Neural crest cell (in vitro differentiated cells): ENCODE measurements at places on chromosomes 2 and 18. TPM values are rescaled to one million over a fixed set of nuclear protein-coding genes. Genes with fewer than 3 reads are reported as not detected.

DNA sequence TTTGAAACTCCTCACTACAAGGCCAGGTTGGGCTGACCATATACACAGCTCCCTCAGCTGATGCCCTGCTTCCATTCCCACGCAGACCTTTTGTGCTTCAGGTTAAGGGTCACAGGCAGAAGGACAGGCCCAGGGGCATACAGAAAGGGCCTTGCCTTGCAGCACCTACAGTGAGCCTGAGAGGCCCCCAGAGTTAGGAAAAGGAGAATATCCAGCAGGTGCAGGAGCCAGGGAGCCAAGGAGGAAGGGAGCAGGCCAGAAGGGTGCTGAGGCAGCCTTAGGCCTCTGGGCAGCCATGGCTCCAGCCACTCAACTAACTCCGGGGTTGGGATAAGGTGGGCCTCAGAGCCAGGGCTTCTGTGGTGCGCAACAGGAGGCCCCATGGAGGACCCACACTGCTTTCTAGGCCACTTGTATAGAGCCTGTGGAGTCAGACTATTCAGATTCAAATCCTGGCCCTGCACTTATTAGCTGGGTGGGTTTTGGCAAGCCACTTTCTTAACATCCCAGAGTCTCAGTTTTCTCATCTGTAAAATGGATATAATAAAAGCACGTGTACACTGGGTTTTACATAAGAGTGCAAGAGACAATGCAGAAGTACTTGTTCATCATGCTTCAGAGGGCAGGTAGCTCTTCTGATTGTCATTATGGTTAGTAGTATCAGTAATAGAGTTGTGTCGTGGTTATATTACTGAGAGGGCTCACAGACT lies 214.6 kb upstream of the HAAO start:
- H3K36me3 ChIP-seq, result no peaks in the 10 kb centered on the region
- no peaks in the 10 kb centered on the region for H3K27me3 ChIP-seq
- peak overlapping the region; percentile 10 for H3K27ac ChIP-seq
- DNase-seq, result no peak
- peaks cover 29% of the 10 kb centered on the region for H3K4me1 ChIP-seq

GRCh38 chr2:168216351-168217005 lies 30.9 kb downstream of the STK39 start:
- H3K27me3 ChIP-seq, result no peaks in the 10 kb centered on the region
- peaks cover 29% of the 10 kb centered on the region for H3K4me1 ChIP-seq
- no peak overlapping the region for H3K4me3 ChIP-seq
- H3K36me3 ChIP-seq, result peaks cover 4% of the 10 kb centered on the region

DNA sequence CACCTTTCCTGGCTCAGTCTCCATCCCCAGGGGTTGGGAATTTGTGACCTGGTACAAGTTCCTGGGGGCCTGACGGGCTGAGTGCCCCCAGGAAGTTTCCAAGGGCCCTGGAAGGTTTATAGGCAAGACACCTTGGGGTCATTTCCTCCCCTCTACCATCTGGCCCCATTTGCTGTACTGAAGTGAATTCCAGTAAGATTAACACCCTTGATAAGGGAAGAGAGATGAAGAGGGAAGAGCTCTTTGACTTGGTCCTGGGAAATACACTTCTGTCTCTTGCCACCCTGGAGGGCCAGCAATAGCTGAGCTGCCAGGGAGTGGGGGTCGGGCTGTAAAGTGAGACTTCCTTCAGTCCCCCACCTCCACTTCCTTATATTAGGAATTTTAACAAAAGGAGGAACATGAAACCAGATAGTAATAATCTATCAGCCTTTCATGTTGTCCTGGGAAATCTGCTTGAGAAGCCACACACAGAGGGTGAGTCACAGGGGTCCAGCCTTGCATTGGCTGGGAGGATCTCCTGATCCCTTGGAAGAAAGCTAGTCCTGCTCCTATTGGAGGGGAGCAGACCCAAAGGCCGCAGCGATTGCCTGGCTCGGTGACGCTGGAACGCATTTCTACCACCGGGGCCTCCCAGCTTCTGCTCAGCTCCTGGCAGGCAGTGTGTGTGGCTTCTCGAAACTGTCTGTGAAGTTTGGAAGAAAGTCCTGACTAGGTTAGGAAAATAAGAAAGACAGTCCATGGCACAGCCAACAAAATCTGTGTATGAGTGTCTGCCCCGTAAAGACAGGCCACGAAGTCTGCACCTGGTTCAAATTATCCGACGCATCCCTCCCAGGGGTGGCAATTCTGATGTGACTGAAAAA lies 87.3 kb downstream of the ACAA2 start:
- no peaks in the 10 kb centered on the region for H3K36me3 ChIP-seq
- peak overlapping the region; percentile 99 for H3K27ac ChIP-seq
- H3K4me1 ChIP-seq, result peaks cover 36% of the 10 kb centered on the region
- peak; percentile 41 for DNase-seq
- no peaks in the 10 kb centered on the region for H3K27me3 ChIP-seq

GRCh38 chr2:10566018-10566417 lies 117.9 kb upstream of the ODC1 start:
- no peak for DNase-seq
- peaks cover 18% of the 10 kb centered on the region for H3K4me1 ChIP-seq
- peak overlapping the region; percentile 65 for H3K27ac ChIP-seq
- H3K4me3 ChIP-seq, result no peak overlapping the region
- no peaks in the 10 kb centered on the region for H3K27me3 ChIP-seq

DNA sequence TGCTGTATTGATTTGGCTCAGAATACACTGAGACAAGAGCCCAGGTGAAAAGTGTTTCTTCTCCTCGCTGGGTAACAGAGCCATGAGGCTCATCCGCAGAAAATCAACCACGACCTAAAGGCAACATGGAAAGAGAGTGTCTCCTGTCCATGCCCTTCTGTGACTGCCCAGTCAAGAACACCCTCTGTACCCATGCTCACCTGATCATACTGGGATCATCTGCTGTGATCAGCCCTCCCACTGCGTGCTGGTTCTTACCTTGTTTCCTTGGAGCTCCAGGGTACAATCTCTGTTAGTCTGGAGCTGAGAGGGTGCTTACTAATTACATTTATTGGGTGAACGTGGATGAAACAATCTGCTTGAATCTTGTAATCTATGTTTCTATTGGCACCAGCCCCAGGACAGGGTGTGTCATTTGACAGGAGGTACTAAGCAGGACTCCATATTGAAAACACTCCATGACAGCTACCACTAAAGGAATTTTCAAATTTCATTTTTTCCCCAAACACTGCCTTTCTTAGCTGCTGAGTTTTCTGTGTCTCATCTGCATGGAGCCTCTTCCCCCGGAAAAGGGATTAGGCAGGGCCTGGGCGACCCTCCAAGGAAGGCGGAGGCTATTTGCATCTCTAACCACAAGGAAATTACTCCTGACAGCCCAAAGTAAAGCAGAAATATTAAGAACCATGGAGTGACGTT lies 39.7 kb upstream of the GRP start:
- H3K27me3 ChIP-seq, result peaks cover 3% of the 10 kb centered on the region
- no peak overlapping the region for H3K4me3 ChIP-seq
- no peak for DNase-seq
- H3K4me1 ChIP-seq, result peaks cover 8% of the 10 kb centered on the region
- peak overlapping the region; percentile 57 for H3K27ac ChIP-seq
- H3K36me3 ChIP-seq, result no peaks in the 10 kb centered on the region

GRCh38 chr2:48551548-48551947 lies 21.6 kb downstream of the STON1 start:
- no peak for DNase-seq
- no peak overlapping the region for H3K4me3 ChIP-seq
- no peaks in the 10 kb centered on the region for H3K27me3 ChIP-seq
- no peak overlapping the region for H3K27ac ChIP-seq
- peaks cover 29% of the 10 kb centered on the region for H3K4me1 ChIP-seq
- H3K36me3 ChIP-seq, result peaks cover 10% of the 10 kb centered on the region

DNA sequence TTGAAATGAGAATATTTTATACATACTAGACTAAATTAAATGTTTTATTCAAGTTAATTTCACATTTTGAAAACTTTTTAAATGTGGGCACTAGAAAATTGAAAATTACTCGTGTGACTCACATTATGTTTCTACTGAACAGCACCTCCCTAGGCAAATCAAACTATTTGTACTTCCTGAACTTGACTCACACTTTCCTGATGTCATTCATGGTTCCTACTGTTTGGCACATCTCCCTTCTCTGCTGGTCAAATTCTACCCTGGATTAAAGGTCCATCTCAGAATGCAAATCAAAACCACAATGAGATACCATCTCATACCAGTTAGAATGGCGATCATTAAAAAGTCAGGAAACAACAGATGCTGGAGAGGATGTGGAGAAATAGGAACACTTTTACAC lies 16.7 kb downstream of the LHCGR start:
- H3K27me3 ChIP-seq, result no peaks in the 10 kb centered on the region
- H3K36me3 ChIP-seq, result no peaks in the 10 kb centered on the region
- H3K4me1 ChIP-seq, result peaks cover 9% of the 10 kb centered on the region
- H3K27ac ChIP-seq, result no peak overlapping the region
- H3K4me3 ChIP-seq, result no peak overlapping the region
- no peak for DNase-seq

GRCh38 chr18:64974391-64975125 lies 776.3 kb upstream of the CDH7 start:
- H3K27ac ChIP-seq, result no peak overlapping the region
- no peaks in the 10 kb centered on the region for H3K4me1 ChIP-seq
- no peak for DNase-seq
- H3K4me3 ChIP-seq, result no peak overlapping the region
- H3K36me3 ChIP-seq, result no peaks in the 10 kb centered on the region

- peaks cover 26% of the 10 kb centered on the region for H3K27me3 ChIP-seq
- H3K4me3 ChIP-seq, result peak overlapping the region; percentile 93
- peak overlapping the region; percentile 69 for H3K27ac ChIP-seq
- peak; percentile 54 for DNase-seq
- peaks cover 2% of the 10 kb centered on the region for H3K36me3 ChIP-seq
These were observed 124.1 kb downstream of the ANKRD30BL start for GRCh38 chr2:132037527-132038178.

GRCh38 chr2:46923041-46923528 lies 7.5 kb upstream of the MCFD2 start:
- peaks cover 3% of the 10 kb centered on the region for H3K4me1 ChIP-seq
- DNase-seq, result no peak
- no peak overlapping the region for H3K4me3 ChIP-seq

- no peaks in the 10 kb centered on the region for H3K27me3 ChIP-seq
- DNase-seq, result no peak
- no peak overlapping the region for H3K4me3 ChIP-seq
- no peaks in the 10 kb centered on the region for H3K4me1 ChIP-seq
These were observed 19.5 kb upstream of the WIPF1 start for GRCh38 chr2:174617120-174617519.

DNA sequence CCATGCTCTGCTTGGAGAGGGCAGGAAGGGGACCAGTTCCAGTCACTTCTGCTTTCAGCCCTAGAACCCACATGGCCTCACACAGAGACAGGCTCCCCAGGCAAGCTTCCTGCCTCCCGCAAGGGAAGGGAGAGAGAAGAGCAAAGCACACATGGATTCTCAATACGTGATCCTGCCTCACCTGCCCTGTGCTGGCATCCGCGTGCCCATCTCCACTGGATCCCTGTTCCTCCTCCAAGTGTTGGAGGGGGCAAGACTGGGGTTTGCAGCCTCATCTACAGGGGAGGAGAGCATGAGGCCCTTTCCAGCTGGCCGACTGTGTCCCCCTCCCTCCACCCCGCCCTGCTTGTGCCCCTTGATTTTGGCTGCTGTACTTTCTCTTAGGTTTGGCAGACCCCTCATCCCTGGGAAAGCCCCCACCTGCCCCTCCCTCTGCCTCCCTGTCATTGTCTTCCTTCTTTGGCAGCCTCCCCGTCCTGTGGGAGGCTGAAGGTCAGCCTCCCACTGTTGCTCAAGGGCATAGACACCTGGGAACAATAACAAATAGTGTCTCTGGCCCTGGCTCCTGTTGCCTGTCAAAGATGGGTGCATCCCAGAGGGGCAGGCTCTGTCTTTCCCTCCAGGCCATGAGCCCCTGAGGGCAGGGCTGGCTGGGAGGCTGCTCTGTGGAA lies 22.7 kb downstream of the KCNF1 start:
- H3K36me3 ChIP-seq, result peaks cover 7% of the 10 kb centered on the region
- peaks cover 29% of the 10 kb centered on the region for H3K27me3 ChIP-seq
- no peak overlapping the region for H3K27ac ChIP-seq
- H3K4me1 ChIP-seq, result peaks cover 54% of the 10 kb centered on the region
- H3K4me3 ChIP-seq, result no peak overlapping the region

GRCh38 chr2:215020283-215020682 lies 118.1 kb downstream of the ABCA12 start:
- peaks cover 2% of the 10 kb centered on the region for H3K36me3 ChIP-seq
- no peaks in the 10 kb centered on the region for H3K27me3 ChIP-seq
- H3K4me1 ChIP-seq, result no peaks in the 10 kb centered on the region
- H3K27ac ChIP-seq, result no peak overlapping the region
- H3K4me3 ChIP-seq, result no peak overlapping the region

DNA sequence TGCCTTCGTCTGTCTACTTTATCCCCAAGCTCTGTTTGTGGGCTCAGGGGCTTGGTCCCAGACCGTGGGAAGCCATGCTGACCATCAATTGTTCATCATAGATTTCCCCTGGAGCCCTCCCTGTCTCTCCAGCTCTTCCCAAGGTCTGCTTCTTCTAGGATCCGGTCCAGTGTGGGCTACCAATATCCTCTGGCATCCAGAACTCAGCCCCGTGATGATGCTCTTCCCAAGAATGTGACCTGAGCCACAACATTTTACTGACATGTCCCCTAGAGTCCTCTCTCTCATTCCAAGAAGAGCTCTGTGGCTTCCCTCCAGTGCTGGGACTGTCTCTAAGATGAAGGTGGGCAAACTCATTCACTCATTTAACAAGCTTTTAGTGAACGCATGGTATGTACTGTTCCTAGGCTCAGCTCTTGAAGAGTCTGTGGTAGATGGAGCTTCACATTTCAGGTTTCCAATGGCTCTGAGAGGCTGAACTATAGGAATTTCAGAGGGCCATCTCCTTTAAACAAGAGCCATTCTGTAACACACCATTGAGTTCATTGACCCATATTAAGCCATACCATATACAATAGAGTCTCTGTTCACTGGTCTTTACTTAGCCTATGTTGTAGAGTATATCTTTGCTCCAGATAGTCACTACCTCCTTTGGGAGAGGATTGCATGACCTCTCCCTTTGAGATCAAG lies 142.0 kb upstream of the APCDD1 start:
- no peak for DNase-seq
- H3K36me3 ChIP-seq, result no peaks in the 10 kb centered on the region
- H3K4me1 ChIP-seq, result peaks cover 24% of the 10 kb centered on the region
- H3K4me3 ChIP-seq, result no peak overlapping the region

GRCh38 chr2:181176540-181176939 lies 196.1 kb downstream of the UBE2E3 start:
- no peak overlapping the region for H3K4me3 ChIP-seq
- no peaks in the 10 kb centered on the region for H3K27me3 ChIP-seq
- H3K4me1 ChIP-seq, result no peaks in the 10 kb centered on the region
- no peaks in the 10 kb centered on the region for H3K36me3 ChIP-seq
- no peak overlapping the region for H3K27ac ChIP-seq
- DNase-seq, result no peak

The MYO7B gene
- total RNA-seq, result 0.28 TPM in 1 of 2 replicates, not detected in the other

The GMCL1 gene
- 19.3 and 21.6 TPM in 2 replicates for total RNA-seq

The ARHGEF33 gene
- 0.59 and 1.1 TPM in 2 replicates for total RNA-seq

The FBXO41 gene
- total RNA-seq, result 3.7 and 4.5 TPM in 2 replicates

The ABCG5 gene
- not detected in 2 replicates for total RNA-seq

The ZDBF2 gene
- total RNA-seq, result 27.1 and 28.1 TPM in 2 replicates
